Activated effector memory CD4-positive, alpha-beta T cell treated with anti-CD3 and anti-CD28 coated beads, Interleukin-2, amount 50 U/mL, for 16 hours (primary cell): ENCODE measurements at places on chromosomes 5 and 9.

GRCh38 chr5:59171131-59171530, 588.3 kb downstream of the RAB3C start:
- DNase-seq, result no peak

DNA sequence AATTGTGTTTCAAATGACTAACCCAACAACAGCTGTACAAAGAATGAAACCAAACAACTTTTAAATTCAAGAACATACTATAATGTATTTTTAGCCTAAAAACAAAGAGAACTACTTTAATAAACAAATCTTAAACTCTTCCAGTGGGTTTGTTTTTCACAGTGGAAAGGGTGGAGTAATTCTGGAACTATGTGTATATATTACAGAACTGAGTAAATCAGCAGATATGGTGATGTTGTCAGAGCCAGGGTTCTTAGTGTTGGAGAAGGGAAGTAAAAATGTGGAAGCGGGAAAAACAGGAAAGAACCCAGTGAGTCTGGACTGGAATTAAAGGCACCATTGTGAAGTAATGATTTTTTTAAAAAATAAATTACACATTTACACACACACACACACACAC, 144.9 kb downstream of the CDK5RAP2 start:
- no peak for DNase-seq

GRCh38 chr5:130335117-130335516, 430.9 kb downstream of the CHSY3 start:
- no peak for DNase-seq

DNA sequence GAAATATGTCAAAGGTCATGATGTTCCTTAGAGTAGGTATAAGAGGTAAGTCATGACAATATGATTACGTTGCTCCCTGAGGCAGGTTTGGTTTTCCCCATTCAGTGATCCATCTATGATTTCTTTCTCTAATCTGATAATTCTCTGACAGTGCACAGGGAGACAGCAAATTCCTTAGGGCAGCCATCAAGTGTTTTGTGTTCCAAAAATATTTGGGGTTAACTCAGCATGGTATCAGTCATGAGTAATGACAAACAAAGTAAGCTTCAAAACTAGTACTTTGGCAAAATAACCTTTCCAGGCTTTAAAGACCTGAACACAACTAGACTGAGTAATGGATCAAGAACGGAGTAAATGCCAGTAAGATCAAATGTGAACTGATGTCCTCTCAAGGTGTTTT, 55.3 kb upstream of the SPATA31E1 start:
- DNase-seq, result no peak

DNA sequence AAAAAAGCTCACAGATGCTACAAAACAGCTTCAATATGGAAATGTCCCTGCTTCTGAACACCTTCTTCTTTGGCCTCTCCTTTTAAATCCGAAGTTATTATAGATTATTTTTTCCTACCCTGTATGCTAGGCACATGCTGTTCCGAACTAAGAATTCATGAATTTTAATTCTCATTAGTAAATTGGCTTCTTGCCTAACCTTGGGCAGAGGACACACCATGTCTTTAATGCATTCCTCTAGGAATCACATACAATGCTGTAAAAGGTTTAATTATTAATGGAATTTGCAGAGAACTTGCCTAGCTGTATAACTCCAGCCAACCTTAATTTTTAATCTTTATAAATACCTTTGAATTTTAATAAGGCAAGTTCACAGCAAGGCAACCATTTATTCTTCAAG, 234.4 kb downstream of the NTRK2 start:
- DNase-seq, result no peak

DNA sequence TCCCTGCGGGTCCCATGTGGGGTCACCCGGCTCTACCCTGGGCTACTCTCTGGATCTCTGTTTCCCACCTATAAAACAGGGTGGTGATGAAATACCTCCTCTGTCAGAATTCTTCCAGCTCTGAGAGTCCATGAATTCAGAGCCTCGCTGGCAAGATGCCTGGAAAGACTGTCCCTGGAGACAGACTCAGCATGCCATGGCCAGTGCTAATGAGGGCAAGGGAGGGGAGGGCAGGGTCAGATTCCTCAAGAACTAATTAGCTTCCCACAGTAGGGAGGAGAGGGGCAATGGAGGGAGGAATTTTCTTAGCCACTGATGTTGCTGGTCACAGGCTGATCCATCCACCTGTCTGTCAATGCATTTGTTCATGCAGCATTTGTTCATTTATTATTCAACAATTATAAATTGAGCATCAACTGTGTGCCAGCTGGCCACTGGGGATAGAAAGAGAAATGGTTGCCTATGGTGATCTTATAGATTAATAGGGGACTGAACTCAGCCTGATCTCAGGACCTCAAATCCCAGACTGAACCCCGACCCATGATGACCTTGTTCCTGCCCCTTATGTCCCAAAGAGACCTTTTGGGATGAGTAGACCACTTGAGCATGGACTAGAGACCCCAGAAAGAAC, 4.7 kb downstream of the SYNPO start:
- no peak for DNase-seq

DNA sequence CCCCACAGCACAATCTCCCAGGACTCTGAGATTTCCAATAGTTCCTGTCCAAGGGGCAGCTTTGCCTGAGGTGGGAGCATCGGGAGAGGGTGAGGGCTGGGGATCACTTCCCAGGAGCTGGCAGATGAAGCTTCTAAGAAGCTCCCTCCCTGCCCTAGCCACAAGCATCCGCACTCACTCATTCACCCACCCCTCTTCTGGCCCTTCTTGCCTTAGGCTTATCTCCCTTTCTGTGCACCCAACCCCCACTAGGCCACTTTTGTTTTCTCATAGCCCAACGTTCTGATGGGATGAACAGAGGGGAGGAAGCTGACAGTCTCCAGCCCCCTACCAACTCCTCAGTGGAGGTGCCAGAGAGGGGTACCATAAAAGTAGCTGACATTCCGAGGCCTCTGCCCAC, 3.7 kb upstream of the PCDH1 start:
- no peak for DNase-seq

GRCh38 chr9:70865471-70865870, 255.9 kb downstream of the TRPM3 start:
- DNase-seq, result no peak

DNA sequence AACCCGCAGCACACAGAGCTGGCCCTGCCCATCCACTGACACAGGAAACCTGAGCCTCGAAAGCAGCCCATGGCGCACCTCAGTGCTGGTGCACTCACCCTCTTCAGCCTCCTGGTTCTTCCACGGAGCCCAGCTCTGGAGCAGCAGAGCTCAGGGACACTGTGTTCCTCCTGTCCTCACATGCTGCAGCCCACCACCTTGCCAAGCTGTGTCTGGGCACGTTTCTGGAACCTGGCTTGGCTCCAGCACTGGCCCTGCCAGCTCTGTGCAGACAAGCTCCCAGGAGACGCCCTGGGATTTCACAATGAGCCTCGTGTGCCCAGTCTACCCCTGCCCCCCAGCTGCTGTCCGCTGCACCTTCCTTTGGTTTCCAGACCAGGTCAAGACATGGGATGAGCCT, 119.5 kb downstream of the SYK start:
- no peak for DNase-seq

DNA sequence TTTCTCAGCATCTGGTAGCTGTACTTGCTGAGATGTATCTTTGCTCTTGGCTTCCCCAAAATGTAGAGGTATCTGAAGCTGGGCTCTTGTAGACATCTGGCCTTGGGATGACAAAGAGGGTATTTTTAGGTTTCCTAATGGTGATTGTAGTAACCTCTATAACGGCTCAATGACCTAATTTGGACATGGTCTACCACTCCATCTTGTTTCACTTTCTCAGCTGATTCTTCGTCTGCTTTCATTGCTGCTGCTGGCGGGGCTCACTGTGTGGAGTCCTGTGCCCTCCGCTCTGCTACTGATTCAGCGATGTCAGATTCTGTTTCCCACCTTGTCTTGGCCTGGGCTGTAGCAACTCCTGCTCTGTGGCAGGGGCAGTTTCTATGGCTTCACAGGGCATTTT, 12.7 kb upstream of the MARCHF11 start:
- DNase-seq, result no peak

GRCh38 chr5:136174021-136174659, 18.8 kb downstream of the SMIM32 start:
- no peak for DNase-seq

- no peak for DNase-seq
These were observed 1023.1 kb upstream of the DMAC1 start for GRCh38 chr9:8822667-8823025.

DNA sequence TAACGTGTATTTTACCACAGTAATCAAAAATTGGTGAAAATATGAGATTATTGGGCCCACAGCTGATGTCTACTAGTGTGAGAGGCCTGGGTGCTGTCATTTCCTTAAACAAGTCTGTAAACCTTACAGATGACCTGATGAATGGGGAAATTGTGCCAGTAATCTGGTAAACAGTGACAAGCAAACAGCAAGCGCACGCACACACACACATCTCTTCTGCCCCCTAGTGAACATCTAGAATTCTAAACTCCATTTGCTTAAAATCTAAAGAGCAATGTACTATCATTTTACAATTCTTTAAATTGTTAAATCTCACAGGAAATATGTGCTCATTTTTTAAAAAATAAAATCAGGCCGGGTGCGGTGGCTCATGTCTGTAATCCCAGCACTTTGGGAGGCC, 7.5 kb upstream of the RAPGEF1 start:
- no peak for DNase-seq

DNA sequence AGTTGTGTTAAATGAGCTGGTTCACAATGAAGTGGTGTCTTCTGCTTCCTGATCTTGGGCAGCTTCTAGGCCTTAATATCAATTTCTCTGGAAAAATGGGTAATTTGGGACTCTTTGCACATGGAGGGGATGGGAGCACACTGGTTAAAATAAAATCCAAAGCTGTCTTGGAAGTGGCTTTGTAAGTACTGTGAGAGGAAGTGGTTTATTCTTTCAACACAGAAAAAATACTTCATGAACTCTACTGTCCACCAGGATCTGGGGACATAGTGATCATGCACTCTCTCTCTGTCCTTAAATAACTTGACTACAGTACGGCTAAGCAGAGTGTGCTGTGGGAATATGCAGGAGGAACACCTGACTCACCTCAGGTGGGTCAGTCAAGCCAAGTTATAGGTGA, 2.4 kb downstream of the PCYOX1L start:
- DNase-seq, result no peak

- DNase-seq, result no peak
These were observed 444.1 kb upstream of the TLE4 start for GRCh38 chr9:79127661-79128060.

DNA sequence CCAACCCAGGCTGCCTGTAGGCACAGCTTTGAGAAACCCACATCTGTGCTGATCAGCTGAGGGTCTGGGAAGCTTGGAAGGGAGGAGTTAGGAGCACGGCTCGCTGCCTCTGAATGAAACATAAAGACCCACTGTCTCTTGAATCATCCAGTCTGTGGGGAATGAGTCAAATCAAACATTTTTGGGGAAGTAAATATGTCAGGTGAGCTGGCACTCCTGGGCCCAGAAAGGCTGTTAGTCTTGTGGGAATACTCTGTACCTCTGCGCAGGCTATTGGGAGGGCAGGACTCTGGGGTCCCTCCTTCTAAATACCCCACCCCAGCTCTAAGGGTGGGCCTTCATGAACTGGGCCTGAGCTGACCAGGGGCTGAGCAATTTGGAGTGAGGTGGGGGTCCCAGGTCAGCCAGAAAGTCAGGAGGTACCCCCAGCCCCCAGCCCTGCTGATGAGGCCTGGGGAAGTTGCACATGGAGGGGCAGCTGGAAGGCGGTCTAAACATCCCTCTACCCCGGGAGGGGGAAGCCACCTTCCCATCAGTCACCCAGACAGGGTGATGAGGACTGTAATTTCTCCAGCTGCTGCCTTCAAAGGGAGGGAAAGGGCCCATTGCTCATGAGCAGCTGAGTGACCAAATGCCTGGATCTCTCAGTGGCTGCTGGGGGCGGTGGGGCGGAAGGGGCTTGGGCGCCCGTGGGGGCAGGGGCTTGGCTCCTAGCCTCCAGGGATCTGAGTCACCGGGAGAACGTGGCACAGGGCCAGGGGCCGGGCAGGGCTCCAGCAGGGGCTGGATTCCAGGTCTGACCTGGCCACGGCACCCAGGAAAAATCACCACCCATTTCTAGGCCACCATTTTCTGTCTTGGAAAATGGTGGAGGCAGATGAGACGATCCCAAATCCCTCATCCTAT, 10.8 kb downstream of the FIBCD1 start:
- DNase-seq, result no peak

- peak; percentile 59 for DNase-seq
These were observed at the start of gene SMIM32 for GRCh38 chr5:136192526-136193321. SMIM32 (minus strand) TSS chr5:136193162; CDS start chr5:136192524, 638 bp downstream.

DNA sequence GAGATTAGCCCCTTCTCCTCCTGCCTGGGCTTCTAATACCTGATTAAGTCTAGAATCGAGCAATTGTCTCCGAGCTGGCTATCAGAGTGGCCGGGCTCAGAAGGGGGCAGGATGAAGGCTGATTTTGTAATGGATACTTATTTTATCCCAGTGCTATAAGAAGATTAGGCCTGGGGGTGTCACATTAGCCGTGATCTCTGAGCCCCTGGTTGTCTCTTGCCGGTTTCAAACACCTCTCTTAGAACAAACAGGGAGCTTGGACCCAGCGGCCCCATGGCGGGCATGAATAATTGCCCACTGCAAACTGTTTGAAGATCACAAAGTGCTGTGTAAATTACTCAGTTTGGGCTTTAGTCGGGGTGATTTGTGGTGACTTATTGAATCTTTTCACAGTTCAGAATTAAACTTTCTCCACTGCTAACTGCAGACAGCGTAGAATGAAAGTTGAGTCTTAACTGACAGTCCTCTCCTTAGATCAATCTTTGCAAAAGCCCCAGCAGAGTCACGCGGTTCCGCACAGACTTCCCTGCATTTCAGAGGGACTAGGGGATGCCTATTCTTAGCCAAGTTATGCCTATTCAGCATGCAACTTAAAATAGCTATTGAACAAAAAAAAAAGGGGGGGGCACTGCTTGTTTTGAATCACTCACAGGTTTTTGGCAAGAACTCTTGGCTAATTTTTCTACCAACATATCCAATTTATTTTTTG, 200.6 kb upstream of the IRX1 start:
- no peak for DNase-seq

- DNase-seq, result no peak
These were observed 16.2 kb downstream of the GDF9 start for GRCh38 chr5:132850066-132850465.

- no peak for DNase-seq
These were observed 192.6 kb downstream of the ESM1 start for GRCh38 chr5:54792611-54793404.

GRCh38 chr9:2116073-2116472, 100.9 kb downstream of the SMARCA2 start:
- no peak for DNase-seq

- no peak for DNase-seq
These were observed 261.8 kb upstream of the IRX1 start for GRCh38 chr5:3333836-3334235.

DNA sequence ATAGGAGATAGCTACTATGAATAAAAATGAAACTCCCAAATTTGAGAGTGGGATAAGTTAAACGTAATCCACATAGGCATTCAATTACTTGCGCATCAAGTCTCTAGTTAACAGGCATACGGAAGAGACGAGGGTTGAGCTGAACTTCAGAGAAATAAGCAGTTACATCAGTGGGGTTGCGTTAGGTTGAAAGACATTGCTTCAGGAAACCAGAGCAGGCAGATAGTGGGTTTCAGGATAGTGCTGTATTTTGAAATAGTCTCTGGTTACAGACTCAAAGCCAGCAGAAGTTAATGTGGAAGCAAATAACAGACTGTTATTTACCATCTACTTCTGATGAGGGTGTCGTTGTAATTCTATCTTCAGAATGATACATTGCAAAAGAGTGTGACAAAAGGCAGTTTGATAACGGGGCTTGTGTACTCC, 533.4 kb downstream of the PDE4D start:
- DNase-seq, result no peak
